ENCODE measurements at places on chromosomes 11 and 22.

GRCh38 chr11:45082744-45083543 lies 63.5 kb upstream of the PRDM11 start:
- no peak for DNase-seq

DNA sequence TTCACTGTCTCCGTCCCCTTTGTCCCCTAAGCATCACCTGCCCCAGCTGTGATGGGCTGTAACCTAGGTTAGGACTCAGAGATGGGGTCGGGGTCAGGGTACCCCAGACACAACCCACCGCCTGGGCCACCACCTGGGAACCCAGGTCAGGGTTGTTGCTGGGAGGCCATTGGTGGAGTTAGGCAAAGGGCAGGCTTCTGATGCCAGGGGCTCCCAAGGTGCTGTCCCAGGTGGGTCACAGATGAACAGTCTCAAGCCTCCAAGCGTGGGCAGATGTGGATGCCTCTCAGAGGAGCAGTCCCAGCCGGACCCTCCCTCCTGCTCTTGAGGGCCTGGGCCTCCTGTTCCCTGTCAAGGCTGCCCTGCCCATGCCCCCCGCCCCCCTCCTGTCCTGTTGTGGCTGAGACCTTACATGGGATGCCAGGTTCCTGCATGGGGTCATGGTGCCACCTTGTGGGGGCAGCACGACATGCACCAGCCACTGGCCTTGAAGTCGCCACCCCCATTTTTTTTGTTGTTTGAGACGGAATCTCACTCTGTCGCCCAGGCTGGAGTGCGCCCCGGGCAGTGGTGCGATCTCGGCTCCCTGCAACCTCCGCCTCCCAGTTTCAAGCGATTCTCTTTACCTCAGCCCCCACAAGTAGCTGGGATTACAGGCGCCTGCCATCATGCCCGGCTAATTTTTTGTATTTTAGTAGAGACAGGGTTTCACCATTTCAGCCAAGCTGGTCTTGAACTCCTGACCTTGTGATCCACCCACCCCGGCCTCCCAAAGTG lies 12.1 kb downstream of the GATD1 start:
- peak; percentile 44 for DNase-seq

GRCh38 chr11:131137046-131137445 lies 220.8 kb upstream of the SNX19 start:
- peak; percentile 50 for DNase-seq

GRCh38 chr11:117251506-117251905 lies 19.0 kb downstream of the RNF214 start:
- no peak for DNase-seq

DNA sequence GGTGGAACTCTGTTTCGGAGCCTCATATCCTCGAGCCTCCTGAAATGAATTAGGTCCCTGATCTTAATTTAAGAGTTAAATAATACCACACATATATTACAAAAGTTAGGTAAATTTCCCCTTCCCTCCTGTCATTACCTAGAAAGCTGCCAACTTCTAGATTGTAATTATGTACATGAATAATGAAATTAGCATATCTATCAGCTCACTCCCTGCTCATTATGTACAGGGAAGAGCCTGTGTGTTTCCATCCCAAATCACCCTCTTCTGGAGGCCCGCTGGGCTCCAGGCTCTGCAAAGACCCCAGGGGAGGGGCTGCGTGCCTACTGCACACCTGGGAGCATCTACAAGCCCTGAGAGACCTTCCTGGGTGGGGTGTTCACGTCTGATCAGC lies 384.1 kb downstream of the MN1 start:
- no peak for DNase-seq

- no peak for DNase-seq
These were observed 72.9 kb upstream of the WNT7B start for GRCh38 chr22:46049726-46050450.

GRCh38 chr22:27335102-27335660 lies 466.4 kb downstream of the MN1 start:
- DNase-seq, result no peak

DNA sequence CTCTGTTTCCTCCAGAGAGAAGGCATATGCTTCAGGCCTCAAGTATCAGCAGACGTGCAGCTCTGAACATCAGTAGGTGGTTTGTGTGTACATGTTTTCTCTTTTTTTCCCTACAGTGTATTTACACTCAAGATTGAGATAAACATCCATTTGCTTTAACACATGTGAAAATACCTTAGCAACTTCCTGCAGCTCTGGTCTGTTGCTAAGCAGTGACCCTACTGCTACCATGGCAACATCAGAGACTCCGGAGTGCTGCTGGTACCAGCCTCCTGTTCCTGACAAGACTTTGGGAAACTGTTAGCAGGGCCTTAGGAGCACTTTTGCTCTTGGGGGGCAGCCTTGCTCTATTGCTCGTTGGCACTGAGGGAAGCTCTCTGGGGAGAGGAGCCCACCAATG lies 221.2 kb upstream of the PLET1 start:
- no peak for DNase-seq

Measured in HFFc6 (cell line).